ENCODE measurements at places on chromosomes 5 and 9.

- DNase-seq = no peak
Observed at GRCh38 chr5:36724467-36725332, 118.3 kb downstream of the SLC1A3 start.

- DNase-seq = no peak
Observed at GRCh38 chr5:153792305-153792704, 246.4 kb downstream of the FAM114A2 start.

DNA sequence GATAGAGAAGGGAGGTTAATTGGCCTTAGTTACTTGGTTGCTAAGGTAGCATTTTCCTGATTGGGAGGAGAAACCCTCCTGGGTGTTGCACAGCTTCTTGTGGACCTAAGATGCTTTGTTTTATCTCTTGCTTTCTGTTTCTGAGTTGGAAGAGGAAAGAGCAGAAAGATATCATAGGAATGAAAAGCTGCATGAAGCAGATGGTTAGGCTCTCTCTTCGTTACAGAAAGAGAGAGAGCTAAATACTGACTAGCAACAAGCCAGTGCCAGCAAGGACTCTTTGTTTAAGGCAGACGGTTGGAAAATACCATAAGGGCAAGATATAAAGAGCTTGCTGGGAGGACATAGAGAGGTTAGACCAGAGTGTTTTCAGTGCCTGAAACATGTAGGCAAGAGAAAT lies 103.1 kb downstream of the ATG10 start:
- no peak for DNase-seq

DNA sequence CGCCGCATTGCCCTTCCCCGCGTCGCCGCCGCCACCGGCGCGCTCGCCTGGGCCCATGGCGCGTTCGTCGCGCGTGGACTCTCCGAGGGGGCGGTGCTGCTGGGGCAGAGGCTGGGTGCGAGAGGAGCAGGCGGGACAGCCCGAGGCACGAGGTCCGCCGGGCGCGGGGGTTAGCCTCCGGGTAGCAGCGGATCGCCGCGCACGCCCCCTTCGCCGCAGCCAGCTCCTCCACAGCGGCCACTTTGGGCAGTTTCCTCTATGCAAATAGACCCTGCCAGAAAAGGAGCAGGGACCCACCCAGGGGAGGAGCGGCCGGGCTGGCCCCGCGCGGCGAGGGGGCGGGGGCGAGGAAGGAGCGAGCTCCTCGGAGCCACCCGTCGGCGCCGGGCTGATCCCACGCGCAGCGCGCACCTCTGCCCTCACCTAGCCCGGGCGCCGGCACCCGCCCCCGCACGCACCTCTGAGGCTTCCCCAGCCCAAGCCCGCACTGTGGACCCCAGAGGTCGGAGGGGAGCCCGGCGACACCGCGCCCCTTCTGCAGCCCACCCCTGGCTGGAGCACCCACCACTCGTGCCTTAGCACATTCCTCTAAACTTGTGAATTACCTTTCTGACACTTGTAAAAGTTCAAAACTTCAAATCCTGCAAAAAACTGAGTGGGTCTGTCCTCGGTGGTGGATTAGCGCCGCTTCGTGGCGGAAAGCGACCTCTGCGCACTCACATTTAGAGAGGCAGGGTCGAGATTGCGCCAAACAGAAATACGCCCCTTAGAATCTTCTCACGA lies at the start of gene COL23A1:
COL23A1 (minus strand) TSS at position 253 of the 783 bp plus-strand sequence.
- DNase-seq = no peak

DNA sequence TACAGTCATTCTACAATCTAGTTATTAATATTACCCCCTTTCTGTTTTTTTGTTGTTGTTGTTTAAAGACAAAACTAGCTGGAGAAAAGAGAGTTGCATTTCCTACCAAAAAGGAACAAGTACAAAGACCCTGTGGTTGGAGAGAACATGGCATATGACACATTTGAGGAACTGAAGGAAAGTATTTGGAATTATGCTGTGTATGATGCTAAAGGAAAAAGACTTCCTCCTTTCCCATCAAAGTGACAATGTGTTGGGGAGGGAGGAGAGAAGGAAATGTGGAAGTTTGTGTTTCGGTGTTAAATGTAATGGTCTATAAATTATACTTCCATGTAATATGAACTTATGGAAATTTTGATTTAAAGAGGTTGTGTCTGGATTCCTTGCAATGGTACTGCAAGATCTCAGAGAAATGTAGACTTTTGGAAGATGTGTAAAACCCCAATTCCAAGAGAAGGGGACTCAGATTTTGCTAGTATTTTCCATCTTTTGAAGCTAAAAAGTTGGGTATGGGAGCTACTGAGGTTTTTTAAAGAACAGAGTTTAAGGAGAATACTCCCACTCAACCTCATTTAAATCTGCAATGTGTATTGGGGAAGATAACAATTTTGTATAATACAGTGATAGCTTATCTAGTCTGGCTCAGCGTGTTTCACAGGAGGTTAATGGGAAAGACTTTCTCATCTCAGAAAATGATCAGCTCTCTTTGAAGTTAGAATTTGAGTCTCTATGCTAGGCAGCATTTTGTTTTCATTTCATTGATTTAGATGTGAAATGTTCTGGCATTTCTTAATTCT lies 15.4 kb upstream of the TNFSF8 start:
- DNase-seq = no peak

DNA sequence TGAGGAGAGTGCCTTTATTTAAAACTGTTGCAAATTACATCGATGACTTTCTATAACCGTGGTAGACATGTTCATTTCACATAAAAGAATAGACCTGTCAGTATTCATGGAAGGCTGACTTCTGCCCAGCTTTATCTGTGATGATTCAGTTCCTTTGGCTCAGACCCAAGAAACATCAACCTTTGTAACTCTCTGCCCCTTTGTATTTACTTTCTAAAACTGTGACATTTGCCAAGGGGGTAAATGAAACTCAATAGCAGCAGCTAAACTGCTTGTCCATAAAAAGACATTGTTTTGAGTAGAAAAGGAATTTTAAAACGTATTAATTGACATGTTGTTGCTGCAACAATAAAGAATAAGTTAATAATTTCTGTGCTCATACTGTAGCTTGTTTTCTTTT lies 137.8 kb upstream of the ANKH start:
- DNase-seq = no peak

- no peak for DNase-seq
Observed at GRCh38 chr5:6718718-6719117, 5.5 kb downstream of the TENT4A start.

- no peak for DNase-seq
Observed at GRCh38 chr5:138978080-138978479, 102.9 kb upstream of the LRRTM2 start.

DNA sequence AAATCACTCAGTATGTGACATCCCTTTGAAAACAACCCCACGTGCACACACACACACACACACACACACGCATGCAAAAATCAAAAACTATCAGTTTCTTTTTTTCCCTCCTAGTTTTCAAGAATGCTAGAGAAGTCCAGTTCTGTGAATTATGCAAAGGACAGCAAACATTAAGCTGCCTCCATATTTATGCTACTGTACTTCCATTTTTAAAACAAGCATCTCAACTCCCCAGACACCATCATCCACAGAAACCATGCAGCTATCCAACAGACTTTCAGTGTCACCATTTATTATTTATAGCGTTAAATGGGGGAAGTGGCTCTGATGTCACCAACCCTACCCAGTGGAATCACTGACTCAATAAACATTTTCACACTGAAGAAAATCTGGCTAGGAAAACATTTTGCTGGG lies 1.6 kb downstream of the FBXW11 start:
- no peak for DNase-seq

GRCh38 chr9:103837940-103838339 lies 256.2 kb upstream of the SMC2 start:
- no peak for DNase-seq

DNA sequence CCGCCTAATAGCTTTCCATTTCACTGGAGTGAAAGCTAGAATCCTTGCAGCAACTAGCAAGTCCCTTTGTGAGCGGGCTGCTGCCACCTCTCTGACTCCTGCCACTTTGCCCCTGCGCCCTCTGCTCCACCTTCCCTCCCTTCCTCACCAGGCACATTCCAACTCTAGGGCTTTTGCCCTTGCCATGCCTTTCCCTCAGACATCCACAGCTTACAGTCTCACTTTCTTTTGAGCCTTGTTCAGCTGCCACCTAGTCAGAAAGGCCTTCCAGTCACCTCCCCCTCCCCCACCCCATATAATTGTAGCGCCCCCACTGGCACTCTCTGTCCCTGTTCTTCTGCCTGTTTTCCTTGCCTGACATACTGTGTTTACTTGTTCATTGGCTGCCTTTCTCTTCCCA lies 31.0 kb downstream of the CYSTM1 start:
- DNase-seq = no peak

GRCh38 chr5:25963251-25964008 lies 1075.0 kb downstream of the CDH9 start:
- no peak for DNase-seq

DNA sequence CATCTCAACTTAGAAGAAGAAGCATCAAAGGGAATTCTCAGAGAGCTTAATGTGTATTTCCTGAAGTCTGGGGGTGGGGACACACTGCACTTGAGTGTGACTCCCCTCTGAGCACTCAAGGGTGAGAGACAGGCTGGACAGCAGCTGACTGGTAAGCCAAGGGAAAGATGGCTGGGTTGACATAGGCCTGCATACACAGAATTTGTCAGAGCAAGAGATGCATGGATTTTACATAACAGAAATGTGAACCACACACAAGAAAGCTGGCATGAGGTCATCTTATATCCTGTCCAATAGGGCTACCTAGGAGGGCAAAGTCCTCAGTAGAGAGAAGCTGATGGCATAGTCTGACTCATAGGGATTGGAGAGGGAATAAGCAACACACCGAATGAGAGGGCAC lies 114.3 kb upstream of the EPB41L4A start:
- no peak for DNase-seq

- DNase-seq = no peak
Observed at GRCh38 chr5:55450050-55450765, 84.6 kb downstream of the PLPP1 start.

- no peak for DNase-seq
Observed at GRCh38 chr5:158246661-158247060, 387.7 kb upstream of the CLINT1 start.

DNA sequence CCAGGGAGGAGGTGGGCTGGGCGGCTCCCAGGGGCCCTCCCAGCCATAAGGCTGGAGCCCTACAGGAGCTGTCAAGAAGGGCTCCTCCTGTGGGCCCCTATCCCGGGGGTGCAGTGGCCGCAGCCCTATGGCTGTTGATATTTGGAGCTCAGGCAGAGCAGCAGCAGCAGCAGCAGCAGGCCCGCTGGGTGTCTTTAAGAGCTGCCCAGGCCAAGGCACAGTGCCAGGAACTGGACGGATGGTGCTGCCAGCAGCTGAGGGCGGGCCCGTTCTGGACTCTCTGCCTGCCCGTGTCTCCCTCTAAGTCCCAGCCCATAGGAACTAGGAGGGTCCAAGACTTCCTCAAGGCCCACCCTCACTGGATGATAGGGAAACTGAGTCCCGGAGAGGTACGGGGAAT lies 3.6 kb downstream of the AK1 start:
- DNase-seq = no peak

GRCh38 chr5:176818391-176819098 lies 8.2 kb downstream of the UNC5A start:
- no peak for DNase-seq

GRCh38 chr9:117247266-117247665 lies 167.6 kb downstream of the ASTN2 start:
- no peak for DNase-seq

GRCh38 chr5:1366514-1366913 lies 21.6 kb upstream of the CLPTM1L start:
- no peak for DNase-seq

DNA sequence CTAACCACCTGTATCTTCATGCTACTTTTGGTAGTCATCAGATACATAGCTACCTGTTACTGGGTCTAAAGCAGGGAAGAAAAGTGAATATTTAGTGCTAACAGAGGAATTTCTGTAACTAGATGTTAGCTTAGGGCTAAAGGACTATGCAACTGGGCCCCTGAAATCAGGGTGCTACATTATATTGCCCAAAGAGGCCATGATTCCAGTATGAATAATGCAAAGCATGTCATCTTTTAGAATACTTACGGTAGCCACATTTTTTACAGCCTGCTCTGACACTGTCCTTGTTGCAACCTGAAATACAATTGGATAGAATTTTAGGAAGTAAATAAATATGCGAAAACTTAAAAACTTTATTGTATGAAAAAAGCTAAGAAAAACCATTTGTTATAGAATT lies 14.4 kb downstream of the SREK1IP1 start:
- no peak for DNase-seq

- DNase-seq = no peak
Observed at GRCh38 chr9:88645172-88645878, 110.3 kb downstream of the NXNL2 start.

DNA sequence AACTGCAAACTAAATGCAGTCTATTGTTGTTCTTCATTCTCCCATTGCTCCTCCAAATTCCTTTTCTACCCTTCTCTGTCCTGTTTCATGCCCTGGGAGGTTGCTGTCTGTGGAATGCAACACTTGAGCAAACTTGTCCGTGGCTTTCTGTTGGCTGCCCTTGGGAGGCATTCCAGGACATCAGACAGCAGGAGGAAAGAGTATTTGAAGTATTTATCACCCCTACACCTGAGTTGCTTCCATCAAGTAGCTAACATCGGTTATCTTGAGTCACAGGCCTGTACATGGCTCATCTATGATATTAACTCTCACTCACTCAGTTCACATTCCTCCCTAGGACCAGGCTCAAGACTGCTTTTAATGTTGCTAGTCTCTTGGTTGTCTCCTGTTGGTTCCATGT lies 803.4 kb upstream of the CDH6 start:
- no peak for DNase-seq

- no peak for DNase-seq
Observed at GRCh38 chr5:154892369-154892771, 33.9 kb downstream of the CNOT8 start.
